ENCODE measurements at places on chromosomes 7 and 10.

DNA sequence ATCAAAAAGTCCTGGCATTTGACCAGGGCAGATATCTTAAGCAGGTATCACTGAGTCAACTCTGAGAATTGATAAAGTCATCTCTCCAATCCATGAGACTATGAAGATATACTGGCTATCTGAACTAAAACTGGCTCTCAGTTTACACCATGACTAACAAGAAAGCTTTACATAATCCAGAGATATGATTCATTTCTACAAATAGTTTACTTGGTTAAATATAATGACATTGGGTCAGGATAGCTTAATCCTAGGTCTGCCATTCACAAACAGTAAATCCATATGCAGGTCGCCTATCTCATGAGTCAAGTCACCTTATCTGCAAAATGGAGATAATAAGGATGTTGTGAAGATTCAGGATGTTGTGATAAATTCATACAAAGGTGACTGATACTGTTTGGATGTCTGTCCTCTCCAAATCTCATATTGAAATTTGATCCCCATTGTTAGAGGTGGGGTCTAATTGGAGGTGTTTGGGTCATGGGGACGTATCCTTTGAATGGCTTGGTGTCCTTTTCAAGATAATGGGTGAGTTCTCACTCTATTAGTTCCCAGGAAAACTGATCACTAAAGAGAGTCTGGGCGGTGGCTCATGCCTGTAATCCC, 117.4 kb downstream of the JMJD1C start:
- no peak for DNase-seq

- DNase-seq = no peak
Observed at GRCh38 chr10:63630931-63631680, 109.9 kb downstream of the REEP3 start.

DNA sequence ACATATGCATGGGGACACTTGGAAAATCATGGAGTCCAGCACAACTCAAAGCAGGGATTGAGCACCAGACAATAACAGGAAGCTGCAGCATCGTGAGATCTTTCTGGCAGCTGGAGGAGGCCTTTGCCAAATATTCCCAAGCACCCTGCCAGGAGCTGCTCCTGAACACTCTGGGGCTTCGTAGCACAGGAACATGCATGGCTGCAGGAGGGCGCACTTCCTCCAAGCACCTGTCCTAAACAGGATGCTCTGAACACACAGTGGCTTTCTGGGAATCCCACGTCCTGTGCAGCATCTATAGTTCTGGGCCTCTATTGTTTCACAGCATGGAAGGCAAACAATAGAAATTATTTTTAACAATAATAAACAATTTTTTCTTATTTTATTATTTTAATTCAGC, 4.1 kb downstream of the ABLIM1 start:
- no peak for DNase-seq

DNA sequence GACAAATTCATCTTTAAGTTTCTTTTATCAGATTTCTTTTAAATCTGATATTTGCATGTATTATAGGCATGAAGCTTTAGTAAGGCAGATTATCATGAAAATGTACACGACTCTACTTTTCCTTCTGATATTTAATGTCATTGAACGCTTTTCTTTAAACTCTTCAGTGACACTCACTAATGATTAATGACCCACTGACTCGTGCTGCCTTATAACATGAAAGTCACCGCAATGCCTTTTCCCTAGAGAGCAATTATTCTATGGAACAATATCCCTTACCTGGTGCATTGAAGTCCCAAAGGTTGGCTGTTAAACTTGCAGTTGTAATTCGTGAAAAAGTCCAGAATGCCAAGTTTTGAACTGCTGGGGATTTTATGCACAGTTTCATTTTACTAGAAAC, 33.4 kb upstream of the HGF start:
- no peak for DNase-seq

DNA sequence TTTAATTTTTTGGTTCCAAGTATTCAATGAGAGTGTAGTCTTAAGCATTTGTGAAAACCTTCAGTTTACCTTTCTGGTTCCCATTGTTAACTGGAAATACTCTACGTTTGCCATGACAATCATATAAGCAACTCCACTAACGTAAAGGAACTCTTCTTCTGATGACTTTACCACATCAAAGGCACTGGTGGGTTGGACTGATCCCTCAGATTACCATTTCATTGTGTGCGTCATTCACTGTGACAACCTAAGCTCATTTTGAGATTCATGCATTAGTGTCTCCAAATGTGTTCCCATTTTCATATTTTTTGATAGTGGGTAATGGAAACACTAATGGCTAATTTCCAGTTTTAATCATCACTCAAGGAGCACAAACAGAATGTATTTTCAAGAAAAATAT, 119.9 kb upstream of the COL1A2 start:
- DNase-seq = no peak

- no peak for DNase-seq
Observed at GRCh38 chr10:86730227-86730626, 26.2 kb upstream of the BMPR1A start.

GRCh38 chr7:127809261-127809702, 157.3 kb downstream of the SND1 start:
- DNase-seq = no peak

- DNase-seq = no peak
Observed at GRCh38 chr7:146741911-146742310, 625.3 kb downstream of the CNTNAP2 start.

DNA sequence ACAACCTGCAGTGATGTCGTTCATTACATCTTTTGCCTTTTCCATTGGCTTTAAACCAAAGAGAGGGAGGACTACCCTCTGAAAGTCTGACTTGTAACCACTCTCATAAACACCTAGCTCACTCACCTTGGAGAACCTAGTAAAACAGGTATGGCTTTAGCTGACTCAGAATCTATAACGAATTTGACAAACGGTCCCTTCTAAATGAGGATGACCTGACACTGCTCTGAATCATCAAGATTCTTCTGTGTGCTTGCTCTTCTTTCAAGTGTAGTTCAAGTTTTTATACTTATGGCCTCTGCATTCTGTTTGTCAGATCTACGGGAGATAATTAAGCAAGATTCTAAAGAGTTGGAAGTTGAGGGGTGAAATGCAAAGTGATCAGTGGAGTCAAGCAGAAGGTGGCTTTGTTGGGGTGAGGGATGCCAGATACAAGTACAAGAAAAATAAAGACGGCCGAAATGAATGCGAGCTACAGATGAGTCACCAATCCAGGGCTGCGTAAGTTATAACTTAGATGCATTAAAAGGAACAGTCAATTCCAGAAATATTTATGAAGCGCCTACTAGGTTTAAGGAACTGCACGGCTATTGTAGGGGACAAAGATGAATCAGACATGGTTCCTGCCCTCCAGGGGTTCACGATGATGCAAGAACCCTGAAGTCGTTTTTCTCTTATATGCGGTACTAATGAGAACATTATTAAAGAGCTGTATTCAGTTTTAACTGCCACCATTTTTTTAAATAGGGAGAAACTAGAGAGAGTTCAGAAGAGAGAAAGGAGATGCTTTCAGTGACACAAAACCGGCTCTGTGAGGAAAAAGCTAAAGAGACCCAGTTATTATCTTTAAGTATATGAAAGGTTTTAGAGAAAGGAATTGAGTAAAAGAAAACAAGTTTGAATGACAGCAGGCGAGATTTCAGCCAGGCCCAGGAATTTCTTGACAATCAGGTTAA, 6.5 kb downstream of the HIPK2 start:
- no peak for DNase-seq

DNA sequence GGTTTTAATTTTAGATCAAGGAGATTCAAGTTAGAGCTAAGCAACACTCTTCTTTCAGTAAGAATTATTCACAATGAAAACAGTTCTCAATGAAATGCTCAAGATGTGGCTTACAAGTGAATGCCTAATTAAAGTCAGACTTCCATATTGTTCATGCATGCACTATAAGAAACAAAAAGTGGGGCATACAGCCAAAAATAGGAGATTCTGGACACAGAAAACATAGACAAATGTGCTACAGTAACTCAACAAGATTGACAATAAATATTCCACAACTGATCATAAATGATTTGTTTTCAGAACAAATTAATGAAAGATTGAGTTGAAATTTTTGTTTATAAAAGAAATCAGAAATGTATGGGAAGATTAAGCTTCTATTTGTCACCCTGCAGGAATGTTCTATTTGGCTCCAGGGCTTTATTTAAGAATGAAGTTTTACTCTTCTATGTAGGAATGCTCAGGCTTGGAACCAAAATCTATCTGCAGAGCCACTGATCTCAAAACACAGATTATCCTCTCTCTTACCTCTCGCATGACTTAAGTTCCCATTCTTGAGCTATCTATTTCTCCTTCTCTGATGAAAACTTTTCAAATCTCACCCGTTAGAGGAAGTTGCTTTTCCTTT, 89.0 kb upstream of the PIP4K2A start:
- DNase-seq = no peak

- no peak for DNase-seq
Observed at GRCh38 chr10:131822013-131822691, 78.7 kb upstream of the PPP2R2D start.

- DNase-seq = no peak
Observed at GRCh38 chr10:33248638-33249037, 85.8 kb downstream of the NRP1 start.

DNA sequence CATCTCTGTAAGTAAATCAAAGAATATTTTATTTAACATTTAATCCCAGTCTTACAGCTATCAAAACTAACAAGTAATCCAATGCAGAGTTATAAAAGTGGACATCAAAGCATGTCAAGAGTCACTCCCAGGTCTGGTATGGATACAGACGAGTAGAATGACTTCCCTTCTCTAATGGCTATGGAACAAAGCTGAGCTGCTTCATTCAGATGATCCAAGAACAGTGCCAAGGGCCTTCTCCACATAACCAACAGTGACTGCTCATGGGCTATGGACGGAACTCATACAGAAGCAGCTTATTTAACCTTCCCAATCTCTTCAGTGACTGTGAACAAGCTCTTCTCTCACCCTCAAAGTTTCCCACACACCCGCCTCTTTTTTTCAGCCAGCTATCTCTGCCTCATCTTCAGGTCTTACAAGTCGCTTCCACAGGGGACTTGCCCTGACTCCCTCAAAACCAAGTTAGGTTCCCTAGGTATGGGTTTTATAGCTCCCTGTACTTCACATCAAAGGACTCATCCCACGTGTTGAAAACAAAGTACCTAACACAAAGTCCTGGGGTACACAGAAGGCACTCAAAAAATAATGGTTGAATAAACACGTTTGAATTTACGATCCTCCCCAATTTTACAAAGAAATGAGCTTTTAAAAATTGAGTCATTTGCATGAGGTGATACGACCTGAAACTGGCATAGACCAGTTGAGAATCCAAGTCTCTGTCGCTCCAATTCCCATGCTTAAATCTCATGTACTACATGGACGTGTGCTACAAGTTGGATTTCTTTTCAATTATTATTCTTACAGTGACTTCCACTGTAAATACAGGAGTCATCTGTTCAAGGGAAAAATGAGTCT, 3.1 kb downstream of the USP6NL start:
- DNase-seq = no peak

DNA sequence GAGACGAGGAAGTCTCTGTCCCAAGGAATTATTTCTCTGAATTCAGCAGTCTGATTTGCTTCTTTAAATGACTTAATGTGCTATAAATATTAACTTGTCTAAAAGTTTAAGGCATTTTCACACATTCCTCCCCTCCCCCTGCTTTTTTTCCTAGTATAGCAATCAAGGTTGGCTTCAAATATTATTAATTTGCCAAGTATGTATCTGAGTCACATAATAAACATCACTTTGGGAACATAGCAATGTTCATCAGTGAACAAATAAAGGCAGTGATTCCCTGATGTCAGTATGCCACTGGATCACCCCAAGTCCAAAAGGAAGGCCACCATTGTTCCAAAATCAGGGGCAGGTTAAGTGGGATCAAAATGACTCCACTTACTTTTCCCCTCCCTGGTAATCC, 40.5 kb downstream of the PDE6C start:
- no peak for DNase-seq

- no peak for DNase-seq
Observed at GRCh38 chr7:156173346-156173745, 361.1 kb upstream of the SHH start.

GRCh38 chr7:69537691-69538090, 60.6 kb upstream of the AUTS2 start:
- DNase-seq = no peak

- DNase-seq = no peak
Observed at GRCh38 chr10:56927701-56928100, 566.6 kb upstream of the ZWINT start.

- no peak for DNase-seq
Observed at GRCh38 chr7:111650456-111650999, 88.2 kb upstream of the IMMP2L start.

- peak; percentile 84 for DNase-seq
Observed at GRCh38 chr7:100053215-100053614, 3.6 kb downstream of the ZSCAN21 start.

- DNase-seq = no peak
Observed at GRCh38 chr10:126099366-126099765, 203.0 kb downstream of the FANK1 start.

GRCh38 chr7:37732253-37732652, 48.7 kb downstream of the GPR141 start:
- DNase-seq = peak; percentile 26

GRCh38 chr10:100534726-100535125, 1.0 kb upstream of the HIF1AN start:
- no peak for DNase-seq

- no peak for DNase-seq
Observed at GRCh38 chr7:19928247-19928646, 154.8 kb upstream of the TMEM196 start.

- DNase-seq = no peak
Observed at GRCh38 chr10:101906586-101907183, 63.1 kb upstream of the KCNIP2 start.

GRCh38 chr10:43921478-43921877, 272.8 kb upstream of the ZNF32 start:
- no peak for DNase-seq

DNA sequence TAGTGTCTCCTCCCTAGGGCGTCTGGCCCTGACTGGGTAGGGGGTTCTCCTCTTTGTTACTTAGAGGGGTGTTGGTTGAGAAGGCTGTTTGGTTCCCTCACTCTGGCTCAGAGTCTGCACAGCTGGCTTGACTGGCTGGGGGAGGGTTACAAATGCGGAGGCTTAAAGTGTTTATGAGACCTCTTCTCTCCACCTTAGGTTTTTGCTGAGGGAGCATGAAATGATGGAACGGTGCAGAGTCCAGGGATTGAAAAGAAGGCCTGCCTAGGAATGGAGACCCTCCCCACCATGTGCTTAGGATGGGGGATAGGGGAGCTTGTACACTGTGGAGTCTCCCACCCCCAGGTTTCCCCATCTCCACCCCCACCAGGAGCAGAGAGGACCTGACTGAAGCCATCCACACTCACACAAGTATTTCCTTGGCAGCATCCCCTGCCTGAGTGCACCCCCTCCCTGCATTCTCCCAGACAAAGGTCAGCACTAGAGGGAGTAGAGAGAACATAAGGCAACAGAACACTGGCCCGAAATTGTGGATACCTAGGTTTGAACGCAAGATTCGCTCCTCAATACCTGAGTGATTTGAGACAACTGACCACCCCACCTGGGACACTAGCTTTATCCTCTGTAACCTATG, 1.7 kb upstream of the LDB1 start:
- no peak for DNase-seq

DNA sequence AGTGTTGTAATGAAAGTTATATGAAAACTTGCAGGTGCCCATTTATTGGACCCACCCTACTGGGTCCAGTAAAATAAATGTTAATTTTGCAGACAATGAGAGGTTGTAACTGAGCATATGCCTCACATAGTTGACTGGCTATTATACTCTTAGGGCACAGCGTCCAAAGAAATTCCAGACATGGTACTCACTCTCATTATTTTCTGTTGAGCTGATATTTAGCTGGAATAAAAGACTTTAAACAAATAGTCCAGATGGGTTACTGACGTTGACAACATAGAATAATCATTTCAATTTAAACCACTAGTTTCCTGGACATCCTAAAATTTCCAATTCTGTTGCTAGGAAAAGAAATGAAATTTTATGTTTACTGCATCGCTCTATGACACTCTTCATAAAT, 174.5 kb downstream of the ZNF365 start:
- no peak for DNase-seq

All from NCI-H526 treated with DMSO at 0.1 percent for 48 hours (cell line).